Activated CD4-positive, CD25-positive, alpha-beta regulatory T cell treated with anti-CD3 and anti-CD28 coated beads, Interleukin-2, amount 50 U/mL, for 16 hours (primary cell): ENCODE measurements at places on chromosomes 7 and 10.

DNA sequence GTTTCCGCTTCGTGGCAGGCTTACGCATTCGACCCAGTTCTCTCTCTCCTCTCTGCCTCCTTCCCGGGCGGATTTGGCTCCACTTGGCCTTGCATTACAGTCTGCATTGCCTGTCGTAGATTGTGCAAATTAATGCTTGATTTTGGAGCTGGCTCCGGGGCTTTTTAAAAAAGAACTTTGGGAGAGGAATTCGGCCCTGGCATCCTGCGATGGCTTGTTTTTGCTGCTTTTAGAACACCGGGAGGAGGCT lies 767 bp downstream of the EIF4EBP2 start:
- no peak for DNase-seq

DNA sequence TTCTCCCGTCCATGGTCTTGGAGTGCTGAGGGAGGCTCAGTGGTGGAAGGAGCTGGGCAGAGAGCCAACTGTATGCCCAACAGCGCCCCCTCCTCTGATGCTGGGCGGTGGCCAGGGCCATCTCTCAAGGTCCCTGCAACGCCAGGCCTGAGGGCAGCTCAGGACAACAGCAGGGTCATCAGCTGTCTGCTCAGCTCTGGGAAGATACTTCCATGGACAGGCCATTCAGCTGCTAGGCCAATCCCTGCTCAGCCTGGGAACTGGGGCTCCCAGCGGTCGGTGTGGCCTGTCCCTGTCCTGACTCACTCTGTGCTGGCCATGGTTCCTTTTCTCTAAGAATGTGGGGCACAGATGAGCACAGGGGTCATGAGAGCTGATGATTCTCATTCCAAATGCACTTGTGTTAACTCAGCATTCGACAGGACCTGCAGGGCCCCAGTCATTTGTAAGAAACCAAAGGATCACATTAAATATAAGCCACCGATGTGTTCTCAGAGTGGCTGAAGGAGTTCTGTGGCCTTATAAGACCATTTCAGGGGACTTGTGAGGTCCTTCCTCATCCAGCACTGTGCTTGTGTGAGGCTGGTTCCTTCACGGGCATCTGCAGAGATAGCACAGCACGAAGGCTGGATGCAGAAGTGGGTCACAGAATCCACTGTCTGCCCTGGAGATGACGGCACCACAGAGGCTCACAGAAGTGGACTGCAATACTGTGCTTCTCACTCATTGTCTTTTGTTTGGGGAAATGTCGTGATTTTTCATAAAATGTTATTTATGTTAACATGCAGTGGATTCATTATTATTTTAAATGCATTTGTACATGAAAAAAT lies 73.0 kb downstream of the ADCY1 start:
- no peak for DNase-seq

DNA sequence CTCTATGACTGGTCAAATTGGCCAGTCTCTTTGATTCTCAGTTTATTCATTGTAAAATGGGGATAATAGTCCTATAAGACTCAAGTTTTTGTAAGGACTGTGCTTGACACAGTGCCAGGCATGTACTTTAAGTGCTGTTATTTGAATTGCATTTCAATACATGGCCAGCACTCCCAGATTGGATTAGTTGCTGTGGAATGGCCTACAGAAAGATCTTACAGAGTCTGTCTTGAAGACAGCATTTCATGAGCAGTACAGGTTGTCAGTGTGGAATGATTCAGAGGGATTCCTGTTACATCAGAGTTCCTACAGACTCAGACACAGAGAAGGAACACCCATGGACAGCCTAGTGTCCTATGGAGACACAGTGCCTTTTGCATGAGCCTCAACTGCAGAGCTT lies 238.1 kb upstream of the BMPER start:
- DNase-seq = no peak

GRCh38 chr7:3495954-3496353 lies 194.9 kb downstream of the SDK1 start:
- DNase-seq = no peak

- DNase-seq = no peak
Measured at GRCh38 chr10:115761166-115761565, 511.8 kb downstream of the GFRA1 start.

DNA sequence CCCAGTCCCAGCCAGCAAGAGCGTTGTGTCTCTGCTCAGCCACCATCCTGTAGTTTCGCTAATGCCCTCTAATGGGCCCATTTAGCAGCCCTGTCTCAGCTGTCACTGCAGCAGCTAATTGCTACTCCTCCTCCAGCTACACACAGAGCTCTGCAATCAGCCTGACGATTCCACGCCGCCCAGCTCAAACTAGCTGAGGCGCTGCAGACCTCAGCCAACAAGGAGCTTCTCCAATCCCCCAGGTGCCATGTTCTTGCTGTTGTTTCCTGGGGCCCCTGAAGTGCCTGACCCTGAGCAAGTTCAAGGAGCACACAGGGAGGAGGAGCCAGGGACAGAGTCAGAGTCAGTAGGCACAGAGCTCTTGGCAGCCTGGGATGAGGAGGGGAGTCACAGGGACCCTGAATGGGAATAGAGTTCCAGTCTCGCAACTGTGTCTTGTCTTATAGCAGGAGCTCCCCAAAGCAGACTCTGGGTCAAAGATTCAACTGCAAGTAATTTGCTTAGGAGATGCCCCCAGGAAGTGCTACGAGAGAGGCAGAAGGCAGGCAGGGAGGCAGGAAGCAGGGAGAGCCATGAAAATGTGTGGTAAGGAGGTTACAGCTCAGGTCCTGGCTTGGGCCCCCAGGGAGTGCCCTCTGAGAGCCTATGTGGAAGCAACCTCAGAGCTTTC lies 135.8 kb upstream of the UNC5B start:
- no peak for DNase-seq

GRCh38 chr7:29202651-29203069 lies 8.1 kb downstream of the CHN2 start:
- no peak for DNase-seq

- DNase-seq = no peak
Measured at GRCh38 chr10:121865554-121865953, 62.3 kb downstream of the ATE1 start.

DNA sequence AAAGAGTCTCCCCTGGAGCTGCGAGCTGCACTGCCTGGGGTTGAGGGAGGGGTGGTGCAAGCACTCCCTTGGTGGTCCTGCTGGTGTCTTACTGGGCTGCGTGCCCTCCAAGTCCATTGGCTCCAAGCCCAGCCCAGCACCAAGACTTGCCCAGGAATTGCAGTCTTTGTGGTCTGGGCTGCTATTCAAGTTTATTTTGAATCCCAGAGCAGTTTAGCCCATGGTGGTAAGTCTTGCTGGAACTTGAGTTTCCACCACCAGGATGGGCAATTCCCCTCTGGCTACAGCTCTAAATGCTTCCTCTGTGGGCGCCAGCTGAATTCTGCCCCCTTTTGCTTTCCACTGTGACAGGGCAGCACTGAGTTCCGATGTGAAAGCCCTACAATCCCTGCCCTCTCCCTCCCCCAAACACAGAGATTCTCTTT lies 25.1 kb downstream of the GALNT11 start:
- no peak for DNase-seq

GRCh38 chr10:112950714-112951358 lies 789 bp downstream of the TCF7L2 start:
- no peak for DNase-seq

GRCh38 chr7:2629746-2630681 lies 1.8 kb upstream of the TTYH3 start:
- DNase-seq = no peak

- no peak for DNase-seq
Measured at GRCh38 chr10:72276421-72277339, 3.0 kb downstream of the DDIT4 start.

DNA sequence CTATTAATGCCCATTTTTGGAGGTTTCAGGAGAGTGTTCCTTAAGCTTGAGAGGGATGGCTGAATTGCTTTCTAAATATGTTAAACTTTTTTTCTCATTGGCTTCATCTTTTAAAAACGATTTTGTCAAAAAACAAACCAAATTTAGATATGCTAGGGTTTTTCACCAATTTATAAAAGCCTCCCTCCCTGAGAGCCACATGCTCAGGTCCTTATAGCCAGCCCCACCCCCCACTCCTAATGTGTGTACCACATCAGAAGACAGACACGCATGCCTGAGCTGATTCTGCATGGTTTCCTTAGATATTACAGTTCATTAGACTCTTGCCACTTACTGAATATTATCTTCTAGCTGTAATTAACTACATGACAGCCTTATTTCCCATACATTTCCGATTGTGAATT lies 2.0 kb downstream of the CUL1 start:
- DNase-seq = peak; percentile 20

- DNase-seq = no peak
Measured at GRCh38 chr10:12237265-12238220, 41.6 kb downstream of the CDC123 start.

GRCh38 chr10:21311426-21311825 lies 214.1 kb downstream of the SKIDA1 start:
- no peak for DNase-seq
